ENCODE measurements at places on chromosomes 3 and 15.

- no peak for DNase-seq
Measured at GRCh38 chr3:117549716-117550115, 840.1 kb downstream of the TUSC7 start.

GRCh38 chr3:165502707-165503106, 306.5 kb upstream of the SLITRK3 start:
- no peak for DNase-seq

DNA sequence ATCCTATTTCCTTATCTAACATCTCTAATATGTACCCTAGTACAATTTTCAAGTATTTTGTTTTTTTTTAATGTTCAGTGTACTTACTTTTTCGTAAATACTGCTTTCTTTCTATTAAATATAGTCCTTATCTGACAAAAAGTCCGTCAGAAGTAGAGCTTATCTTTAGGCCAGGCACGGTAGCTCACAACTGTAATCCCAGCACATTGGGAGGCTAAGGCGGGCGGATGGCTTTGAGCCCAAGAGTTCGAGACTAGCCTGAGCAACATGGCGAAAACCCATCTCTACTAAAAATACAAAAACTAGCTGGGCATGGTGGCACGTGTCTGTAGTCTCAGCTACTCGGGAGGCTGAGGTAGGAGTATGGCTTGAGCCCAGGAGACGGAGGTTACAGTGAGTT, 41.1 kb downstream of the USP3 start:
- peak; percentile 79 for DNase-seq

GRCh38 chr3:56994391-56994790, 66.1 kb upstream of the SPATA12 start:
- no peak for DNase-seq

GRCh38 chr3:138187296-138188012, at the start of gene ARMC8:
Gene ARMC8, plus strand, starts transcription at chr3:138187301. Its CDS starts 254 bp downstream, at chr3:138187555.
- no peak for DNase-seq
